ENCODE measurements at places on chromosomes 13 and 19.

- no peak for DNase-seq
Observed at GRCh38 chr19:28469544-28469943, 743.4 kb downstream of the UQCRFS1 start.

DNA sequence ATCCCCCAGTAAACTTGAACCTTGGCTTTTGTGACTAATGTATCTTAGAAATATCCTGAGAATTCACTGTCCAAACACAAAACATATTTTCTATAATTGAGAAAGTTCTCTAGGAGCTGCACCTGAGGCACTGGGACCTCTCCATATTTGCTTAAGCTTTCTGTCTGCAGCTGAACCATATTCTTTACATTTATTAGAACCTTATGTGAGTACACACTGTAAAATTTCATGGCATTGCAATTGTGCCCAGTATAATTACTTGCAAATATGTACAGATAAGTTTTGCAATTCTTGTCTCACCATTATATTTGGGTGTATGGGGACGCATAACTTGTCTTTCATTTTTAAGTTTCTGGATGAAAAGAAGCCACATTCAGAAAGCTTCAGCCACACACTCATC lies 280.7 kb upstream of the KLHL1 start:
- no peak for DNase-seq

- DNase-seq, result peak; percentile 88
Observed at GRCh38 chr13:112803422-112803821, 113.6 kb downstream of the ATP11A start.

- DNase-seq, result no peak
Observed at GRCh38 chr19:38197937-38198704, 25.9 kb downstream of the DPF1 start.

GRCh38 chr13:63942372-63942771 lies 2526.7 kb upstream of the PCDH20 start:
- no peak for DNase-seq

- no peak for DNase-seq
Observed at GRCh38 chr13:112003396-112003795, 63.6 kb upstream of the SOX1 start.

DNA sequence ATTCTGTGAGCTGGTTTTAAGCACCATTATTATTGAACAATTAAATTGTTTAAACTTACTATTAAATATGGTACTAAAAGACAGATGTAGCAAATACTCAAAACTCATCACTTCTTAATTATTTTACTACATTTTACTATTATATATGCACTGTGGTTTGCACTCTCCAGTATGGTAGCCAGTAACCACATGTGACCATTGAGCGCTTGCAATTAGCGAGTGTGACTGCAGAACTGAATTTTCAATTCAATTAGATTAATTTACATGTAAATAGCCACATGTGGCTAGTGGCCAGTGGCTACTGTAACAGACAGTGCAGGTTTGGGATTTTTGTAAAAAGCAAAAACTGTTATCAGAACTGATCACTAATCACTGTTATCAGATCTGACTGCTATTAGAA lies 208.2 kb upstream of the SOX21 start:
- DNase-seq, result no peak

- no peak for DNase-seq
Observed at GRCh38 chr19:4390567-4391305, 9.6 kb downstream of the SH3GL1 start.

DNA sequence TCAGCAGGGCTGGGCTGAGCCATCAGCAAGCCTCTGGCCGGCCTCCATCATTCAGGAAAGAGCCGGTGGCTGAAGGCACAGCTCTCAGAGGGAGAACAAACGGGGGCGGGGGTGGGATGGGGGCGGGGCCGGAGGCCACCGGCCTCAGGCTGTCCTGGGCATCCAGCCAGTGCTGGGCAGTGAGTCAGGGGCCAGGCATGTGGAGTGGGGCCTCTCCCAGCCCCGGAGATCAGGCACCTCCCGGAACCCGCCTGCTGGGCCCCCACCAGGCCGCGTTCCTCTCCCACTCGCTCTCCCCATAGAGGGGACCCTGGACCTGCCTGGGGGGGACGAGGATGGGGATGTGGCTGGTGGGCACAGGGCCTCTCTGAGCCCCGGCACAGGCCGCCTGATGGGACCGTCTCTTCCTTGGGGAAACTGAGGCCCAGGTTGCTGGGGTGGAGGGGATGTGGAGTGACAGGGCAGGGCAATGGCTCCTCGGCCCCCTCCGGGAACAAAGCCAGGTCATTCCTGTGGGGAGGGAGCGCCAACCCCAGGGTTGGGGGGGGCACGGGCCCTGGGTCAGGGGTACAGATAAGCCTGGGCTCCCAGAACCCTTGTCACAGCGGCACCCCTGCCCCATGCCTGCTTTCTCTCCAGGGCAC lies 12.9 kb downstream of the SPC24 start:
- DNase-seq, result no peak

DNA sequence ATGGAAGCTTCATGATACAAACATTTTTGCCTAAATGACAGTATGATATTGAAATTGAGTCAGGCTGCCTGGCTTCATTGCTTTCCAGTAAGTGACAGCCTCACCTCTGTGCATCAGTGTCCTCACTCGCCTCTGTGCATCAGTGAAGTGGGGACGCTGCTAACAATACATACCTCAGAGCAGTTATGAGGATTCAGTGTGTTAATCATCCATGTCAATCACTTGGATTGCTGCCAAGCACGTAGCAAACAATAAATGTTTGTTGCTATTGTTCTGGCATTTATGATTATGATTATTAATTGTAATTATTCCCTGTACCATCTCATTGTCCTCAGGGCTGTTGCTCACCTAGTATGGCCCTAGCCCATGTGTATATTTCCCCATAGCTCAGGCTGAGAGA lies 8.8 kb downstream of the PPP2R1A start:
- DNase-seq, result no peak

DNA sequence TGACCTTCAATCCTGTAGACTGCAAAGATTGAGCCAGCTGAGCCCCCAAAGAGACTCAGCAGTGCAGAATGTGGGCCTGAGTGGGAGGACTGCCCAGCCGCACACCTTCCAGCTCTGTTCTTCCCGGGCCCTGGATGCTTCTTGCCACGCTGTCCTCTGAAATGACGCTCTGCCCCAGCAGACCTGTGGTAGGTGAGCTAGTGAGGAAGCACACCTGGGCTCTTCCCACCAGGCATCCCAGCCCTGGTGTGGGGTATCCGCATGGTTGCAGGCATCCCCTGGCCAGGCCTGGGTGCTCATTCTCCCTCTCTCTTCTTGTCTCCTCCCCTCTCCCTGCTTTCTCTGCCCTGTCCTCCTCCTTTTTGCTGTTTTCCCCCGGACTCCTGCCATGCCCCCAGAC lies 9.8 kb upstream of the MZF1 start:
- DNase-seq, result no peak

- peak; percentile 68 for DNase-seq
Observed at GRCh38 chr13:46339035-46339666, 47.9 kb downstream of the RUBCNL start.

DNA sequence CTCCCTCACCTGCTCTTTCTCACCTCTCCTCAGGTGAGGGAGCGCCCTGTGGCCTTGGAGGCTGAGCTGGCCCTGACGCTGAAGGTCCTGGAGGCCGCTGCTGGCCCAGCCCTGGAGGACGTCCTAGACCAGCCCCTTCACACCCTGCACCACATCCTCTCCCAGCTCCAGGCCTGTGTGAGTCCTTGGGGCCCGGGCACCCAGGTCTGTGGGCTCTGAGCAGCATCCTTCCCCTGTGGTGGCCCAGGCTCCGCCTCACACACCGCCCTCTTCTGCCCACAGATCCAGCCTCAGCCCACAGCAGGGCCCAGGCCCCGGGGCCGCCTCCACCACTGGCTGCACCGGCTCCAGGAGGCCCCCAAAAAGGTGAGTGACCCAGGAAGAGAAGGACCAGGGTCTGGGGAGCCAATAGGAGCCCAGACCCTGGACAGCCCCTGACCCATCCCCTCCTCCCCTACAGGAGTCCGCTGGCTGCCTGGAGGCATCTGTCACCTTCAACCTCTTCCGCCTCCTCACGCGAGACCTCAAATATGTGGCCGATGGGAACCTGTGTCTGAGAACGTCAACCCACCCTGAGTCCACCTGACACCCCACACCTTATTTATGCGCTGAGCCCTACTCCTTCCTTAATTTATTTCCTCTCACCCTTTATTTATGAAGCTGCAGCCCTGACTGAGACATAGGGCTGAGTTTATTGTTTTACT lies 1.9 kb downstream of the IFNL1 start:
- DNase-seq, result no peak

DNA sequence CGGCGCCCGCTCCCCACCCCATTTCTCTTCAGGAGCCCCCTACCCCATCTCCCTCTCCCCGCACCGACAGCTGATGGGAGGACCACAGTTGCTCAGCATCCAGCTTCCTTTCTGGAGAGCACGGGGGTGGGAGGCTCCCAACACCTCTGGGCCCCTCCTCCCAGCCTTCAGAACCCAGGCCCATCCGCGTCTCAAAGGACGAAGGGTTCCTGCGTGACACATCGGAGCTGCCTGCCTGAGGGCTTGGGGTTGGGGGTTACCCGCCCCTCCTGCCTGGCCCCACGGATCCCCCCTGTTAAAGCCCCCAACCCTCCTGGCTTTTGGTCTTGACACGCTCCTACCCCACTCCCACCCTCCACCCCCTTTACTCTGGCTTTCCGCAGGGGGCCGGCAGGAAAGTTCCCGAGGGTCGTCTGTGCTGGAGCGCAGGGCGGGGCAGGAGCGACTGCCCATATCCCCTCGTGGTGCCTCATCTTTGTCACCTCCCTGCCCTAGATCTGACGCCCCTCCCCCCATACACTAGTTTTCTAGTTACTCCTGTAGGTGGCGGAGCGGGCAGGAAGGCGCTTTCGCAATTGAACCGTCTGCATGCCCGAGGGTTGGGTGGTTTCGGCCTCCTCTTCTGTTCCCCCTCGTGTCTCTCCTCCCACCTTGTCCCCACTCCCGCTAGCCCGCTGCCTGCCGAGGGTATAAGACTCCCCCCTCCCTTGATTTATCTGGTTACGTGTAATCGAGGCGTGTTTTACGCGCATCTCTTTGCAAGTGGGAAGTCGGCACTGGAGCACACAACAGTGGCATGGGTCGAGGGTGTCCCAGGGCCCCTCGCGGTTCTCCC lies 924 bp downstream of the TRAPPC5 start:
- DNase-seq, result peak; percentile 95

DNA sequence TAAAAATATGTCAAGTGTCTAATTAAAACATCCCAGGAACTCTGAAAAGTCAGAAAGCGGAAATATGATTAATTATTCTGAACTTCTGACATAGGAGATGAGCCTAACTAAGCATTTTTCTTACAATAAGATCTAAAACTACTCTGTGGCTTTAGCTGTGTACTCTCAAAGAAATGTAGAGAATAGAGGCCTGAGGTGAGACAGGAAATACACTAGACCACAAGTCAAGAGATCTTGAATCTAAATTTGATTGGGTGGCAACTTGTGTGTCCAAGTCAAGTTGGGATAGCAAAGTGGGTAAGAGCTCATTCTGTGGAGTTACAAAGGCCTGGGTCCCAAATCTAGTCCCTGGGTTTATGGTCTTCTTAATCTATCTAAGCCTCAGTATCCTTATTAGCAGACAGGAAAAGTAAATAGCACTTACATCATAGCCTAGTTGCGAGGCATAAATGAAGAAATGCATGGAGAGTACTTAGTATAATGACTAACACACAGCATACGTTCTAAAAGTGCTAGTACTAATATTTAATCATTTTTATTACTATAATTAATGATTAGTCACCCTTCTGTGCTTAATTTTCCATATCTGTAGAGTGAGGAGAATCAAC lies 9.4 kb upstream of the LRRC63 start:
- DNase-seq, result peak; percentile 22

DNA sequence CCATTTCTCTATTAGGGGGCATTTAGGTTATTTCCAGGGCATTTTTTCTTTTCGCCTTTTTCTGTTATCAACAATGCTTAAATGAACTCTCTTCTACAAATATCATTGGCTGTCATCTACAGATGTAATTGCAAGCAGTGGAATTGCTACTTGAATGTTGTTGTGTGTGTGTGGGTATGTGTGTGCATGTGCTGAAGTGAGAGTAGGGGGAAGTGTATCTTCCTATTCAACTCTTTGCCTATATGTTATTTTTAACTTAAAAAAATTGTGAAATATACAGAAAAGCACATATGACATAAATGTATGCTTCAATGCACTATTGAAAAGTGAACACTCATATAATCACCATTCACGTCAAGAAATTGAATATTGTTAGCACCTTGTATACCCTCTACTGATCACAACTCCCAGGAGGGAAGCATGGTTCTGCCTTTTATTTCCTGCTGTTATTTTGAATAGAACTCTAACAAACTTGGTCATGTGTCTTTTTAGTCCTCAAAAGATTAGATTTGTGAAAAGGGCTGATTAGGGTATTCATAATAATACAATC lies 24.7 kb downstream of the WDFY2 start:
- no peak for DNase-seq

GRCh38 chr19:5824751-5825150 lies 14.8 kb downstream of the FUT6 start:
- no peak for DNase-seq

- DNase-seq, result no peak
Observed at GRCh38 chr13:41244556-41244955, 18.8 kb downstream of the MTRF1 start.

DNA sequence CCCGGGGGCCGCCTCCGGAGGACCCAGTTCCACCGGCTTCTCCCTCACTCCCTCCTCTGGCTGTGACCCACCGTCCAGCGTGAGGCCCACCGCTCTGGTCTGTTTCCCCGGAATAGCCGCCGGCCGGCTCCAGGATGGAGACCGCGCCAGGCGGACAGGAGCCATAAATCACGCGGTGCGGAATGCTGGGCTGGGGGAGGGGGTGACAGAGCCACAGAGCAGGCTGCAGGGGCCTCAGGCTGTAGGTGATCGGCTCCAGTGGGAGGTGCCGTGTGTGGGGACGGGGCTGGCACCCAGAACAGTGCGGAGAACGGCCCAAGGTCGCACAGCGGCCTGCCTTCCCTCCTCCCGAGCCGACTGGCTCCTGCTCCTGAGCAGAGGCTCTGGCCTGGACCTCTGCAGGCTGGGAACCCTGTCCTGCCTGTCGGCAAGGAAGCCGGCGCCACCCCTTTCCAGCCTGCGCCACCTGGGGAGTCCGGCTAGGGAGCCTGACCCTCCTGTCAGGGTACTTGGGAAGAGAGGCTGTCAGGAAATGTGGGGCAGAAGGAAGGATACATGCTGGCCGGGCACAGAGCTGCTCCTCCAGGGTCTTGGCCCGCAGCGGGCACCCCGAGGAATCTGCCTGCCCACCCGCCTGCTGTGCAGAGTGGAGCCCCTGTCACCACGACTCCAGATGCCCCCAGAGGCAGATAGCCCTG lies 8.3 kb downstream of the PIAS4 start:
- no peak for DNase-seq

- no peak for DNase-seq
Observed at GRCh38 chr13:50884265-50884664, 25.3 kb upstream of the RNASEH2B start.

GRCh38 chr19:48965806-48966540 lies 864 bp downstream of the FTL start:
- peak; percentile 94 for DNase-seq

DNA sequence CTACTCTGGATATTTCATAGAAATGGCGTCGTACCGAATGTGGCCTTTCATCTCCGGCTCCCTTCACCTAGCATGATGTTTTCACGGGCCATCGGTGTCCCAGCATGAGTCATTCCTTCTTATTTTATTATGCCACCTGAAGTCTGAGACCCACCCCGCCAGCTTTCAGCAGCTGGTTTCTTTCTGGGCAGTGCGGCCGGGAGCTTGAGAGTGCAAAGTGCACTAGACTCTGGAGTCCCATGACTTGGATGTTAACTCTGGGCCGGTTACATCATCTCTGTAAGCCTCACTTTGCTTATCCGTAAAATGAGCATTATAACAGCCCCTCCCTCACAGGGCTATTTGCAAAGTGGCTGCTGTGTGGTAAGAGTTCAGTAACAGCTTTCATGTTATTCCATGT lies 5.8 kb upstream of the KMT5C start:
- no peak for DNase-seq

- DNase-seq, result no peak
Observed at GRCh38 chr19:5977222-5977784, 637 bp downstream of the RANBP3 start.

Measured in GM12865 (cell line).